ENCODE measurements at places on chromosomes 2 and 18.

DNA sequence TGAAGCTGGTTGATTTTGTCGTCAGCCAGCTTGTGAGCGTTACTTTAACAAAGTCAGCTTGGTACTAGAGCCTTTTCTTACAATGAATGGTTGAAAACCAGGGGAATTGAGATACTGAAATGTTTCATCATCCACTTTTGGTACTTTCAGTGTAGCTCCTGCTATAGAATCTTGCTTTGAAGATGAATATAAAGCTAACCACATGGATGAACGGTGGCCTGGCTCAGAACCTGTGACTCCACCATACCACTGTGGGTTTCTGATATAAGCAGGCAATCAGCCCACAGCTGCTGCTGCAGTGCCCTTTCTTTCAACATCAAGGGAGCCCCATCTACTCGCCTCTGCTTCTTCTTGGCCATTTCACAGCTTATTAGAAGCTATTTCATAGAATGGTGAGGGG lies 53.2 kb upstream of the GPR45 start:
- DNase-seq, result no peak

GRCh38 chr2:110170102-110170501 lies 34.7 kb downstream of the NPHP1 start:
- DNase-seq, result no peak

DNA sequence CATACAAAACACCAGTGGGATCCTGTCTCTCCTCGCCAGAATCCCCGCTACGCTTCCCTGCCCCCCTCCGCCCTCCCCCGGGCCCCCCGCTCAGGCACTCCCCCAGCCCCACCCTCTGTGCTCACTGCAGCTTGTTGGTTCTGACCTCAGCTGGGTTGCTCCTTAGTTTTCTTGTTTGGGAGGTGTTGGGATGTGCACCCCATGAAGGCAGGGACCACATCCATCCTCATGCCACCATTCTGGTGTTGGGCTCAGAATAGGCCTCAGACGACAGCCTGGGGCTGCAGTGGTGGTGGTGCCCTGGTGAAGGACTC lies 4.6 kb downstream of the SNED1 start:
- DNase-seq, result no peak

- no peak for DNase-seq
These were observed 2.2 kb upstream of the SCN2A start for GRCh38 chr2:165237056-165237455.

GRCh38 chr2:166373951-166374350 lies 1.8 kb downstream of the SCN9A start:
- no peak for DNase-seq

DNA sequence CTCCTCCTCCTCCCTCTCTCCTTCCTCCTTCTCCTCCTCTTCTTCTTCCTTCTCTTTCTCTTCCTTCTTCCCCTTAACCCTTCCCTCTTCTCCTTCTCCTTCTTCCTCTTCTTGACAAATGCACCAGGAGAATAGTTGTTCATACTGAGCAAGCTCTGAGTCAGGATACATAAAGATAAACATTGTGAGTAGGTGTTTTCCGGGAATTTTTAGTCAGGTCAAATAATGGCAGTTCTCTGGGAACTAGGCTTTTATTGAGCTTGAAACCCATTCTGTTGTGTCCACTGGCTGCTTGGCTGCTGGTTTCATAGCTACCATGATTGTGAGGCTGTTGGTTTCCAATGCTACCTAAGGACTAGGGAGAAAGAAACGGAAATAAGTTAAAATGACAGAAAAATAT lies 1144.7 kb upstream of the DDX18 start:
- no peak for DNase-seq

GRCh38 chr2:58429014-58429875 lies 188.1 kb upstream of the FANCL start:
- DNase-seq, result no peak

DNA sequence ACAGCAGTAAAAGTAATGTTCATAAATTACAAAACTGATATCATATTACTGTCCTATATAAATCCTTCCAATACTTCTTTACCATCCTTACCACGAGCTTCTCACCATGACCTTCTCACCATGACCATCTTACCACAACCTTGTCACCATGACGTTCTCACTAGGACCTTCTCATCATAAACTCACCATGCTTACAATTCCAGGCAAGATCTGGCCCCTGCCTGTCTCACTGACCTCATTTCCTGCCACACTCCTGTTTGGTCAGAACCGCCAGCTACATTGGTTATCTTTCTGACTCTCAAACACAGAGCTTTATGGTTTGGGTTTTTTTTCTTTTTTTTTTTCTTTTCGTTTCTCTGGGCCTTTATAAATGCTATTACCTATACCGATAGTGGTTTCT lies 827.6 kb downstream of the RNF144A start:
- peak; percentile 76 for DNase-seq

DNA sequence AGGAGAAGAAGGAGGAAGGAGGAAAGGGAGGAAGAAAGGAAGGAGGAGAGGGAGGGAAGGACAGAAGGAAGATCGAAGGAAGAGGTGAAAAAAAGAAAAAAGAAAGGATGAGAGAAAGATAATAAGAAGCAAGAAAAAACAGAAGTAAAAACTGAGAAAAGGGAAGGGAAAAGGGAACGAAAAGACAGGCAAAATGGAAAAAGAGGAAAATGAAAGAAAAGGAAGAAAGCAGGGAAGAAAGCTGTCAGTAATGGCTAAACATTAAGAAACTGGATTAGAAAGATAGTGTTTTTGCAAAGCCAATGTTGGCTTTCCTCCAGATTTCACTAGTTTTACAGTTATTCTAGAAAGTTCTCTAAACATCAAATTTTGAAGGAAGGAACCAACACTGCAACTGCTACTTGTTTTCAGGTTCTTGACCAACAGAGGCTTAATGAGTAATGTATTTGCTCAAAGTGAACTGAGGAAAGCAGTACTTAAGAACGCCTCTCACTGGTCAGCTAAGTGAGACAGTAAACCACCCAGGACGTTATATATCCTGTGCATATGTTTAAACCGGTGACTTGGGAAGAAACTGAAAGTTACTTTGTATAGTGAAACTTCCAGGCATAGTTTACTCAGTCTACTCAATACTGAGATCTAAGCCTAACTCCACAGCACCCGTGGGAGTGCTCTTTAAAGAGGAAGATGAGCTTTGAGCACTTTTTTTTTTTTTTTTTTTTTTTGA lies 286.2 kb upstream of the TRIB2 start:
- no peak for DNase-seq

DNA sequence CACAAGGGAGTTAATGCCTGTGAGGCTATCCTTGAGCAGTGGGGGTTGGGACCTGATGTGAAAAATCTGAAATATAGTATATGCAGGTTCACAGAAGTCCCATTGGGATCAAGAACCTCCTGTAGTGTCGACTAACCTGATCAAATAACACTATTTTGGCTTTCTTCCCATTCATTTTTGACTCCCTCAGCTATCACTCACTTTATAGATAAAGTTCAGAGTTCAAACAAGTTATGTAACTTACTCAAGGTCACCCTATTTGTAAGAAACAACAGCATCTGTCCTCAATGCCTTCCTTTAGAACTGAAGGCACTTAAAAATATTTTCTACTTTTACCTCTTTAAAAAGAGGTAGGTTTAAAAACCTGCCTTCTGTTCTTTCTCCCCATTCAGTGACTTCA lies 341.6 kb downstream of the DPP10 start:
- DNase-seq, result no peak

DNA sequence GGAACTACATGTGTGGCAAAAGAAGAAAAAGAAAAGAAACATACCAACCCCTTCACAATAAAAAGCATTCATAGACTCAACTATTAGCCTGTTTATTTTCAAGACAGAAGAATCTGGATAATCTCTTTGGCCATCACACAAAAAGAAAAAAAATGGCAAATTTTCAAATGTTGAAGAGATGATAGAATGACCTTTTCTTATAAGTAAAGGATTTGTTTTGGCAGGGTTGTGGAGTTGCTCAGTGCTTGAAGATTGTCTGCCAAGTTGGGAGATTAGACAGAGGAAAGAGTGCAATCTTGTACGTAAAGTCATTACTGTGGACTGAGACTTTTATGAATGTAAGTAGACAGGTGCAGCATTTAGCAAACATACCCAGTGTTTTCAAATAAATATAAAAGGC lies 18.5 kb upstream of the FAM171B start:
- no peak for DNase-seq

DNA sequence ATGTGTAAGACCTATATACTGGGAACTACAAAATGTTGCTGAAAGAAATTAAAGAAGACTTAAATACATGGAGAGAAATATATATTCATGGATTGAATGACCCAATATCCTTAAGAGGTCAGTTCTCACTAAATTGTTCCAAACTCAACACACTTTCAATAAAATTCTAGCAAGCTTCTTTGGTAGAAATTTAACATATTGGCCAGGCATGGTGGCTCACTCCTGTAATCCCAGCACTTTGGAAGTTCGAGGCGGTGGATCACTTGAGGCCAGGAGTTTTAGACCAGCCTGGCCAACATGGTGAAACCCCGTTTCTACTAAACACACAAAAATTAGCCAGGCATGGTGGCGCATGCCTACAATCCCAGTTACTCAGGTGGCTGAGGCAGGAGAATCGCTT lies 33.6 kb upstream of the MYCN start:
- no peak for DNase-seq

DNA sequence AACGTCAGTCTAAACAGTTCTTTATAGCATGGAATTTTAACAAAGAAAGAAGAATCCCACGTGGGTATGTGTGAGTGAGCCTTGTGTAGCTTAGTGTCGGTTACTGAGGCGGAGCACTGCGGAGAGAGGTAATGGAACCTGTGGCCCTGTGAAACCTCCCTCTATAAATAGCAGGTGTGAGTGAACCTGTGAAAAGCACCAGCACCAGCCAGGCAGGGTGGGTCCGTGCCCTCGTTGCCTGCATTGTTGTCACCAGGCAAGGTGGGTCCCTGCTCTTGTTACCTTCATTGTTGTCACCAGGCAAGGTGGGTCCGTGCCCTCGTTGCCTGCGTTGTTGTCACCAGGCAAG lies 4.7 kb downstream of the CTDP1 start:
- DNase-seq, result peak; percentile 30

- no peak for DNase-seq
These were observed 74.6 kb upstream of the TXNDC2 start for GRCh38 chr18:9810994-9811705.

GRCh38 chr18:78171954-78172353 lies 807.7 kb upstream of the SALL3 start:
- no peak for DNase-seq

DNA sequence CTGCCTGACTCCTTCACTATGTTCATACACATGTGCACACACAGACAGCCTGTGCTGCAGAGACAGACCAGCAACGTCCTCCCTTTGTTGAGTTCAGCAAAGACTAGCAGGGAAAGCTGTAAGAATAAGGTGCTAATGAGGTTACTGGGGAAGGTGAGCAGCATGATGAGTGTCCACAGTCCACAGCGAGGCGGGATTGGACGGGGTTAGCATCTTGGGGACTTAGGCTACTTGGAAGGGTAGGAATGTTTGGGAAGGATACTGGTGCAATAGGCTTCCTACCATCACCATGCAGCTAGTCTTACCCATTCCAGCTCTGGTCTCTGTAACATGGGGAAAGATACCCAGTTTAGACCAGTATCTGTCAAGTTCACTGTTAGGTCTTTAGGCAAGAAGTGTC lies 41.9 kb downstream of the DPYSL5 start:
- no peak for DNase-seq

DNA sequence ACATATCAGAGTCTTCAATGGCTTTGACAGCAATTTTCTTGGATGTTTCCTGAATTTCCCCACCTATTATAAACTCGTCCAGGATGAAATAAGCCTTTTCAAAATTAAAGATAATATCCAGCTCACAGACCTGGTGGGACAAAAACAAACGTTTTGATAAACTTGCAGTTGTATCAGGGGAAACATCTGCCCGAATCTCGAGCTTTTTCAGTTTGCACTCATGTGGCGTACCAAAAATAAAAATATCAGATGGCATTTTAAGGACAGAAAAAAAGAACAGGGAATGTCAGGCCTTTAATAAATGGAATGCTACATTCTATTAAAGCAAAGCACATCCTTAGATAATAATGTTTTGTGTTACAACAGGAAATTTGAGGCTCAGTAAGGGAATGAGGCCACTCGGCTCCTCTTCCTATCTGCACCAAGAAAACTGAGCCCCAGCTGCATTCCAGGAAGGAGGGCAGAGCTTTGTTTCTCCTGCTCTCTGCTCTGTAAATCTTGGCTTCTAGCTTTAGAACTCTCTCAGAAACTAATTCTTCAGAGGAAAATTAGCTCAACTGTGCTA lies 72.1 kb downstream of the AP1S3 start:
- DNase-seq, result no peak

- no peak for DNase-seq
These were observed 144.1 kb upstream of the STK17B start for GRCh38 chr2:196315388-196316049.

GRCh38 chr2:132729522-132729921 lies 59.5 kb upstream of the LYPD1 start:
- no peak for DNase-seq
